ENCODE measurements at places on chromosomes 5 and 9.
A peak's percentile ranks its signal among the peaks of the same experiment; 100 is the strongest.

GRCh38 chr5:156314416-156314815, 12.5 kb upstream of the SGCD start:
- DNase-seq, result no peak

GRCh38 chr9:111175350-111175749, 137.1 kb upstream of the LPAR1 start:
- DNase-seq, result no peak

DNA sequence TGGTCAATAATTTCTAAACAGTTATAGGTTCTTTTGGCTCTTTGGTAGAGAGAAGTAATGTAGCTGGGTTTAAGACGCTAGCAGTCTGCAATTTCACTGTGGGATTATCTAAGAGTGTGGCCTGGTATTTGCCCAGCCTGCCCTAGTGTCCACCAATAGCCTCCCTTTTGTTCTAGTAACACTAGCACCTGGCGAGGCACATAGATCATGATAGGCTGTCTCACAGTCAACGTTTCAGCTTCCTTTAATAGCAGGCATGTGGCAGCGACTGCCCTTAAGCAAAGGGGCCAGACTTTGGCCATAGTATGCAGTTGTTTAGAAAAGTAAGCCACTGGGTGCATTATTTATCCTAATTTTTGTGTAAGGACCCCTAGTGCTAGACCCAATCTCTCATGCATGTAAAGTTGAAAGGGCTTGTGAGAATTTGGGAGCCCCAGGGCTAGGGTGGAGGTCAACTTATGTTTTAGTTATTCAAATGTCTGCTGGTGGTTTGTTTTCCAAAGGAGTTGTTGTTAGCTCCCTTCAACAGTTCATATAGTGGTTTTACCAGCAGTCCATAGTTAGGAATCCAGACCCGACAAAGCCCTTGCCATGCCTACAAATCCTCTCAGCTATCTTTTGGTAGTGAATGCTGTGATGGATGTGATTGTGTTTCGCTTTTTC, 274.3 kb downstream of the HTR1A start:
- DNase-seq, result no peak

- no peak for DNase-seq
These were observed 6.2 kb upstream of the SLC1A3 start for GRCh38 chr5:36599986-36600779.

GRCh38 chr9:26459959-26460358, 432.6 kb downstream of the CAAP1 start:
- no peak for DNase-seq

DNA sequence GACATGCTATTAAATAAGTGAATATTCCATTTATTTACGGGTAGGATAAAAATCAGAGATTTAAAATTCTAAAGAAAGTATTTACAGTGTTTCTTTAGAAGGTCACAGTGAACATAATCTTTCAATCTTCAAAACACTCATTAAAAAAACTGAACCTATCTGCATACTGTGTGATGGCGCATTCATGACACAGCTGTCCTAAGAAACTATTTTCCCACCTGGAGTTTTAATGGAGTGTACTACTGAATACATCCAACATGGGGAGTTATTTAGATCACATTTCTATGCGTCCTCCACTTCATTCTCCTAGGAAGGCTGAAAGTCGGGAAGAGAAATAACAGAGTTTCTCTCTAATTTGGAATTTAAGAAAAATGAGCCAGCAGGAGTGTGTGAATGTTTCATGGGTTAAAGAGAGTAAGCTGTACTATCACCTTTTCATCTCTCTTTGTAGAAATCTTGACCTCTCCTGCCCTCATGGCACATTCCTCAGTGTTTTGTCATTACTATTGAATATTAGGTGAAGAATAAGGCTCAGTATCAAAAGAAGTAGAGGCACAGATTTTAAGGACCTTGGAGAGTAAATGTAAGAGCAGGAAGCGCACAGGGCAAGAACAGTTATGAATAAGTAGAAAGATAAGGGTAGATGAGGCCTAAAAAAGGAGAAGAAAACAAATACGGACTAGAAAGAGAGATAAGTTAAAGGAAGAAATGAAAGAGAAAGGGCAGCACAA, 551.2 kb upstream of the TUSC1 start:
- no peak for DNase-seq

- no peak for DNase-seq
These were observed 30.5 kb downstream of the ADAMTS2 start for GRCh38 chr5:179314606-179315355.

- no peak for DNase-seq
These were observed 15.8 kb downstream of the EXOC3 start for GRCh38 chr5:458547-459353.

DNA sequence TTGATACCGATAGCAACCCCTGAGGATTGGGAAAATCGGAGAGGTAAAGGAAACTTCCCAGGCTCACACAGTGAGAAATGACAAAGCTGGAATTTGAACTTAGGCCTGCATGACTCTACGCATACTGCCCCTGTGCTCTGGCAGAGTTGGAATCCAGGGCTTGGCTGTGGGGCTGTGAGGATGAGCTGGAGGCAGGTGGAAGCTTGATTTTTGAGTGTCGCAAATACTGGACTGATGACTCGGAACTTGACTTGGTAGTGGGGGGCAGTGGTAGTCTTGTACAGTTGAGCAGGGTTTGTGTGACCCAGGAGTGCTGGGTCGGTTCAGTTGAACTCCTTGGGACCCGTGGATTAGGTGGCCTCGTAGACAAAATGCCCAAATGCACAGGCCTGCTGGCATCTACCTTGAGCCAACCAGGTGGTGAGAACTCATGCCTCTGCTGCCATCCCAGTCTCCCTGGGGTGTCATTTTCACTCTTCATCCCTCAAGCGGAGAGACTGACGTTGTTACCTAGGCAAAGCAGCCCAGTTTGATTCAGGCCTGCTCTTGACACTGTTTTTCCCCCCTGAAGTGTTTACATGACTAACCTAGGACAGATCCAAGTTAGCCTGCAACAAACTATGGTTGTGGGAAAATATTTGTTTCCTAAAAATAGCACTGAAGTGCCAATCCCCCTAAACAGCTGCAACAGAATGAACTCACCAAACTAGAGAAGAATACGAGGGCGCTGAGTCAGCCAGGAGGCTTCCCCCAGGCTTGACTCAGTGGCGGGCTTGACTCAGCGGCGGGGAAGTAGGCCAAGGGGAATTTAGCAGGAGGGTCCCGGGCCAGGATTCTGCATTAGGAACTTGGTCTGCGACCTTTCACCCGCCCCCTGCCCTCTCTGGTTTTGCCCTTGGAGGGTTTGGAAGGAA, 45.7 kb upstream of the ORM1 start:
- DNase-seq, result peak; percentile 97

- no peak for DNase-seq
These were observed 82.9 kb downstream of the YIPF5 start for GRCh38 chr5:144087576-144087975.

GRCh38 chr9:121281614-121282276, 13.8 kb downstream of the GSN start:
- peak; percentile 70 for DNase-seq

DNA sequence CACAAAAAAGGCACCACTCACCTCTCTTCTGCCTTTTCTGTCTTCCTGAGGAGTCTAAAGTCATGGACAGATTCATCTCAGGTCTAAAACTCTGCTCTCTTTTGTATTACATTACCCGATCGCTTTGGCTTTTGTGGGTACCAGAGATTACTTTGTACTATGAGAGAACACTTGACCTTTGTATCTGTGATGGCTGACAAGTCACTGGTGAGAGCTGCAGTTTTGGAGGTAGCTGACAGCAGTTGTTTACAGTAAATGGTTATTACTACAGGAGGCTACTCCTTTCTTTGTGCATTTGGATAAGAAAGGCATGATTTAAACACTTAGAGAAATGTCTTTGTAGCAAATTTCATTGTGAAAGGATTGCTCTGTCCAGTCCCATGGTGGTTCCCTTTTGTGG, 307.3 kb downstream of the FBXL17 start:
- DNase-seq, result no peak

- no peak for DNase-seq
These were observed 942 bp downstream of the DCANP1 start for GRCh38 chr5:135446206-135446605.

- no peak for DNase-seq
These were observed 214.6 kb downstream of the GABRG2 start for GRCh38 chr5:162282191-162282590.

- no peak for DNase-seq
These were observed 3.5 kb downstream of the PANK3 start for GRCh38 chr5:168575391-168576372.

DNA sequence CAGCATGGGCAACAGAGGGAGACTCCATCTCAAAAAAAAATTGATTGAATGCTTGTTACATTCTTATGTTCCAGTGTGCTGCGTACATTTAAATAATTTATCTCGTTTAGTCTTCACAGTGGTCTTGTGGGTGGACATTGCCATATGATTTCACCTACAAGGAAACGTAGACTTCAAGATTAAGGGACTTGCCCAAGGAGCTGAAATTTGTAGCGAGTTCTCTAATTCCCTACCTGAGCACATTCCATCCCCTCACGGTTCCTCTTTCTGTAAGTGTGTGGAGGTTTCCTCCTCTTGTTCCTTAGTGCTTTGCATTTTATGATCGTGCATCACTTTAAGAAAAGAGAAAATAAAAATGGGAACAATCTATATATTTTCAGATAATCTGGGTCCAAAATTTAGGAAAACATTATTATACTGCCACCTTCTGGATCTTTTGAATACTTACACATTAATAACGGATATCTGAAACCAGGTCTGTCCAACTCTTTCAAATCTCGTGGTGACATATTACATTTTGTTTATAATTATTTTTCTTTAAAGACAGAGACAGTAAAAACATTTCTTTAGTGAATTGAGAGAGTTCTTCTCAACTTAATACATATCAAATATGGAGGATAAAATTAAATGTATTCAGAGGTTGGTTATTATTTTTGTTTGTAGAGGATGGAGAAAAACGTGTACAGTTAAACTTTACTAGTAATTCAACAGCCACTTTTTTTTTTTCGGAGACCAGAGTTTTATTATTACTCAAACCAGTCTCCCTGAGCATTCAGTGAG, 29.9 kb upstream of the C7 start:
- DNase-seq, result peak; percentile 46

- DNase-seq, result no peak
These were observed 39.3 kb upstream of the TLX3 start for GRCh38 chr5:171269717-171270116.

- DNase-seq, result peak; percentile 87
These were observed 137.8 kb upstream of the ANKH start for GRCh38 chr5:15009420-15009819.

DNA sequence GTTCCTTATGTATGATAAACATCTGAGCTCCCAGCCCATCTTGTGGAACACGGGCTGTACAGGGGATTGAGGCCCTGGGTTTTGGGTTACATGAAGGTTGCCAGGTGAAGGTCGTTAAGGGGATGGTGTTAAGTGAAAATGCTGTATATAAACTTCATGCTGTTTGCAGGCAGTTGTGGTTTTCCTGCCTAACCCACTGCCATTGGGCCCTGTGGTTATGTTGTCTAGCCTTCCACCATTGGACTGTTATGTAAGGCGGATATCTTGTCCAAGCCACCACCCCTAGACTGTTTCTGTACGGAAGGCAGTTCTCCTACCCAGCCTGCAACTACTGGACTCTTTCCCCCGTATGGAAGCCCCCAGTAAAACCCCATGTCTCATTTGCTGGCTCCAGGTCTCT, 246.1 kb downstream of the KIF4B start:
- no peak for DNase-seq

- DNase-seq, result peak; percentile 40
These were observed 30.4 kb upstream of the NOTCH1 start for GRCh38 chr9:136576269-136576626.

DNA sequence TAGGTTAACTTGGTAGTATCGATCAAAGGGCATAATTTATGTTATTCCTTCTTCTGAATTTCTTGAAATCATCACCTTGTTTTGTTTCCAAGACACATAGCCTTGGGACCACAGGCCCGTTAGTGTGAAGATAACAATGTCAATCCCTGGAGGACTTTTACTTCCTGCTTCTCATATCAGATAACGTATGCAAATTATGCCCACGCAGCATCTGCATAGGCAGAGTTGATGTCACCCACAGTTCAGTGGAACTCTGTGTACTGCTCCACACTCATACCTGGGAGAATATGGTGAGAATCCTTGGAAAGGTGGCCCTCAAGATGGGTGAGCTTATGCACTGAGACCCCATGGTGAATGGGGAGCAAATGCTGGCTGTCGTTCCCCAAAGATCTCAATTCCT, 95.0 kb downstream of the CFAP90 start:
- no peak for DNase-seq

- DNase-seq, result no peak
These were observed 91.4 kb upstream of the PHYKPL start for GRCh38 chr5:178323961-178324360.

DNA sequence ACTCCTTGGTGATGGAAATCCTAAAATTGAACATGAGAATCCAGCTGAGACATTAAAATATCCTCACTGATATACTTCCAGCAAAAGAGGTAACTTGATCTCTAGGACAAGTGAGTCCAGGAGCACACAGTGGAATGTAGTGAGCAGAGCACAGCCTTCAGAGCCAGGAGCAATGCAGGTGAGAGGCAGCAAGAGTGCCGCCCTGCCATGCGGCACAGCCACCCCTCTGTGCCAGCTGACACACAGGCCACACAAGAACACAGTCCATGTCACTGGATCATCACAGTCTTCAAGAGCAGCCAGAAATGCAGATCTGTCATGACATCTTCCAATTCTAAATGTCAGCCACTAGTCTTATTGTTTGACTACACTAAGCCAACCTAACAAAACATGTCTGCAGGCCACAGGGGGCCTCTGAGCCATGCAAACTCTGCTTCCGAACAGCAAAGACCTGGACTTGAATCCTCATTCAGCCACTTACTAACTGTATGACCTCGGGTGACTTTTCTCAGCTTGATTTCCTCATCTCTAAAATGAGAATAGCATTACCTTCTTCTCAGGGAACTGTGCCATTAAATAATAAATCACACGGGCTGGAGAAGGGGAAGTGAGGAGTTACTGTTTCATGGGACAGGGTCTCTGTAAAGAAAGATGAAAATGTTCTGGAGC, 47.0 kb downstream of the CCDC125 start:
- DNase-seq, result peak; percentile 70

DNA sequence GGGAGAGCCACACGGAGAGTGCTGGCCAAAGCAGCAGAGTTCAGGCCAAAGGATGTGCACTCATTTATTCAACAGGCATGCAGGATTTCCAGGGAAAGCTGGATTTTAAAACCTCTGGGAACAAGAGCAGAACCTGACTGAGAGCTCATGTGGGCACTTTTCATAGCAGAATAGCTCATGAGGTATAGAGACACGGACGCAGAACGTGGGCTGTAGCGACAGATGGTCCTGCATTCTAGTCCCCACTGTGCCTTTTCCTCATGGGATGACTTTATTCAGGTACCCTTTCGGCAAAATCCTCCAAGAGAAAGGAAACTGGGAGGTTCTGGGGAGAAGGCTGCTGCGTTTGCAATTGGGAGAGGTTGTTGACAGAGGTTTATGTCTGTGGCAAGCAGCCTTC, 5.4 kb downstream of the IL4 start:
- no peak for DNase-seq

DNA sequence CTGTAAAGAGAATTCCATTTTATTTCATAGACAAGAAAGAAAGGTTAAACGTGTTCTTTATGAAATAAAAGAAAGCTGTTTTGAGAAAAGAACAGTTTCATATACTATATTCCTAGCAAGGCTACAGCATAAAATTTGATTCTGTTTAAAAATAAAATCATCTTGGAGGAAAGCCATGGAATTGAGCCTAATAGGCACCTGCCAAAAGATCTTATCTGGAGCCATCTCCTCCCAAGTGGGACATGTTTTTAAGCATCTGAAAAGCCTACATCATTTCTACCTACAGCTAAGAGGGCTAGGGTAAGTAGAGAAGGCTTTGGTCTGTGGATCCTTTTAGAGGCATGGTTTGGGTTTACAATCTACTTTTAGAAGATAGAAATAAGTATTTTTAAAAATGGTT, 89.3 kb downstream of the GAS1 start:
- DNase-seq, result no peak

All from astrocyte of the spinal cord (primary cell).